DMS 273 treated with DMSO at 0.1 percent for 48 hours (cell line): ENCODE measurements at places on chromosomes 4 and X.

- DNase-seq: no peak
Measured at GRCh38 chr4:113790478-113790877, 28.9 kb upstream of the CAMK2D start.

- no peak for DNase-seq
Measured at GRCh38 chr4:16224264-16225166, 1.8 kb downstream of the TAPT1 start.

- peak; percentile 49 for DNase-seq
Measured at GRCh38 chr4:160414496-160414895, 1311.6 kb downstream of the RAPGEF2 start.

GRCh38 chr4:114980932-114981708 is 132.3 kb downstream of the NDST4 start:
- no peak for DNase-seq

GRCh38 chrX:110713666-110714065 is 82.0 kb downstream of the CHRDL1 start:
- no peak for DNase-seq

GRCh38 chr4:18075823-18076433 is 54.4 kb upstream of the LCORL start:
- DNase-seq: no peak

DNA sequence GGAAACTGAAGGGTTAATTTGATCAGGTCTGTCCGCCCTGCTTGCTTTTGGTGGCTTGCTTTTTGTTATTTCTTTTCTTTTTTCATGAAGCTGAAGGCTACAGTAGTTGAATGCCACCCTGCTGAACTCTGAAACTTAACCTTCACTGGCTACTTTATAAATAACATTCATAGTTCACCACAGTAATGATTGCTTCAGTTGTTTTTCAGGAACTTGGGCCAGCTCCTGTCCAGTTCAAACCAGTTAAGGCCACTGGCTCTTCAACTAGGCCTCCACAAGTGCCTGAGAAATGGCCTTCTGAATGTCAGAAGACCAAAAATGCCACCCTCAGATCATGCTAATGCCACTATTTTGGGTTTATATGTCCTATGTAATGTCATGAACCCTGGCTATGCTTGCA is 7.7 kb upstream of the ASB9 start:
- DNase-seq: no peak

- no peak for DNase-seq
Measured at GRCh38 chr4:183422962-183423631, 21.3 kb upstream of the CDKN2AIP start.

- DNase-seq: no peak
Measured at GRCh38 chr4:83231620-83232076, 53.0 kb downstream of the COQ2 start.
